ENCODE measurements at places on chromosomes 11 and 22.

- DNase-seq = no peak
These were observed 30.1 kb upstream of the CBX7 start for GRCh38 chr22:39182478-39183030.

DNA sequence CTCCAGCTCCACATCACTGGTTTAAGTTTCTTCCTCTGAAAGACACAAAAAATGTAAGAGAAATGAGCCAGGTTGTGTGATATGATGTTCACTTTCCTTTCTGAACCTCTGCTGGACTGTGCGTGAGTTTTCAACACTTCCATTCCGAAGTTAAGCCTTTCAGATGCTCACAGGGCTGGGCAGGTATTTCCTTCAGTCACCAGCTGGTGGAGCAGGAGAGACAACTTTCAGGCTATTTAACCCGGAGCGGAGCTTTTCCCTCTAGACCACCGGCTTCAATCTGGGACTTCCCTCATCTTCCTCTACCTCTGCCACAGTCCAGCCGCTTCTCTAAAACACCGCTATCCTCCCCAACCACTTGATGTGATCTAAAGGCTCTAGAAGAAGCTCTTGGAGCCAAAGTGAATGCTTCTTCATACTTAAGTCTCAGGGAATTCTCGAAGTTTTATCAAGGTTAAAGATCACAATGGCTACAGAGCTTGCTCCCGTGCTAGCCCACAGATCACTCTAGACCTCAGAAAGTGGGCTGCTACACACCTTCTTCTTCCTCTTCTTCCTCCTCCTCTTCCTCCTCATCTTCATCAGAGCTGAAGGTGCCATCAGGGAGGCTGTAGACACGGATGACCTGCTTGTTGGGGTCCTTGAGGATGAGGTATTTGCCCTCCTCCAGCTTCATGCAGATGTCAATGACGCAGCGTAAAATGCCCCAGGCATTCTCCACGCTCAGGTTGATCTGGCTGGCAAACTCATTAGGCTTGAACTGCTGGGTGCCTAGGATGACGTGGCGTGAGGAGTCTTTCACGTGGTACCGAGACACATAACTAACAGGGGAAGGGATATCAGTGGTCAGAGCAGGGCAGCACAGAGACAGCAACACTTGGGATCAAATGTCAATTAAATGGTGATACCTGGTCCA is 4.4 kb upstream of the FOXRED2 start:
- no peak for DNase-seq

- DNase-seq = peak; percentile 93
These were observed 3.6 kb downstream of the SHISAL1 start for GRCh38 chr22:44309137-44309536.

DNA sequence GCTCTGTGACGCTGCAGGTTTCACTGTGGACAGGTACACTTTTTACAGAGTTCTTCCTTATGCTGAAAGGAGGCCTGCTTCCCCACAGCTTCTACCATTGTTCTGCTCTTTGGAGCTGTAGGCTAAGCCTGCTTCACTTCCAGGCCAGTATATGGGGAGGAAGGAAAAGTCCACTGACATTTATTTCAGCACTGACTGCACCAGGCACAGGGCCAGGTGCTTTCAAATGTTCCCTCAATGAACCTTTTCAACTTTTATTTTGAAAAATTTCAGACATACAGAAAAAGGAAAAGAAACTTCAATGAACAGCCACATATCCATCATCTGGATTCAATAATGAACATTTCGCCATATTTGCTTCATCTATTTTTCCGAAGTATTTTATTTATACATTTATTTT is 22.0 kb downstream of the POU2F3 start:
- no peak for DNase-seq

DNA sequence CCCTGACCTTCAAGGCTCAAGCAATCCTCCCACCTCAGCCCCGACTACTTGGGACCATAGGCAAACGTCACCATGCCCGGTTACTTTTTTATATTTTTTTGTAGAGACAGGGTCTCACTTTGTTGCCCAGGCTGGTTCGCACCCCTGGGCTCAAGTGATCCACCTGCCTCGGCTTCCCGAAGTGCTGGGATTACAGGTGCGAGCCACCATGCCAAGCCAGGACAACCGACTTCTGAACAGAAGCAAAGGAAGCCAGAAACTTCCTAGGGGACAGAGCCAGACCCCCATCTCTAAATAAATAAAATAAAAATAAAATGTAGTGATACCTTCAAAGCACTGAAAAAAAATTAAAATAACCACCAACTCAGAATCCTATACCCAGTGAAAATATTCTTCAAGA is 26.4 kb downstream of the C11orf58 start:
- DNase-seq = no peak

- no peak for DNase-seq
These were observed 545 bp upstream of the TIRAP start for GRCh38 chr11:126282361-126282735.

DNA sequence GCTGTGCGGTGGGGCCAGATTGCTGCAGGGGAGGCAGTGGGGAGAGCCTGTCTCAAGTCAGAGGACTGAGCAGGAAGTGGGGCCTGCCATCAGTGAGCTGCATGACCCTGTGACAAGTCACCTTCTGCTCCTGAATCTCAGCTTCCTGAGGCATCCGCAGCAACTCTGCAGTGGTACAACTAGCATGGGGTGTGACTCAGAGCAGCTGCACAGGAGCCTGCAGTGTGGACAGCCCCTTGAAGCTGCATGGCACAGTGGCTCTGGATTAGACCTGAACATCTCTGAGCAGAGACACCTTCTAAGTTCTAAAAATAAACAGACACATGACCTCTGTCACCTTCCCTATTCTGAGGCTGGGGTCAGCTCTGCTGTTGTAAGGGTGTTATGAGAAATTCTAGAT is 18.0 kb downstream of the FAM227A start:
- no peak for DNase-seq

- no peak for DNase-seq
These were observed 24.2 kb downstream of the MRE11 start for GRCh38 chr11:94469416-94469815.

DNA sequence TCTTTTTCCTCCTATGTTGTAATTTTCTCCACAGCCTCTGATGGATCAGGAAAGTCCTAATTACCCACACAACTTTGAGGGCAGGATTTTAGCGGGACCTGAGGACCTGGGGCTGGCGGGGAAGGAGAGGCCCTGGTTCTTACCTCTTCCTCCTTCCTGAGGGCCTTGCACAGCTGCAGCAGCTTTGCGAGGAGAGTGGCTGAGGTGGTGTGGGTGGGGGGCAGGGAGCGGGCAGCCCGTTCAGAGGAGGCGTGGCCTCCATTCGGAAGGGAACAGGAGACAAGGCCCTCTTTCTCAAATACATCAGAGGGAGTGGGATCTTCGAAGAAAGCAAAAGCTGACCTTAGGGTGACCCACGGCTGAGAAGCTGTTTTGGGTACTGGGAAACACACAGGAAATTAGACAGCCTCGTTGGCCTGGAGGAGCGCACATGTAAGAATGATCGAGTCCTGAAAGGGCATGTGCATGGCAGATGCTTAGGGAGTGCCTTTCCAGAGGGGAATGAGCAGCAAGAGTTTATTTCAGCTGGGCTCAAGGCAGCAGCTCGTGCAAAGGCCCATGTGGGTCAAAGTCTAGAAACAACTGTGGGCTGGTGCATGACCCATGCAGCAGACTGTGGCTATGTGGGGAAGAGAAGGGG is 76.6 kb upstream of the NARS2 start:
- no peak for DNase-seq

Data from GM04504 (cell line).